WTC11 (cell line): ENCODE measurements at places on chromosomes 6 and 20.

DNA sequence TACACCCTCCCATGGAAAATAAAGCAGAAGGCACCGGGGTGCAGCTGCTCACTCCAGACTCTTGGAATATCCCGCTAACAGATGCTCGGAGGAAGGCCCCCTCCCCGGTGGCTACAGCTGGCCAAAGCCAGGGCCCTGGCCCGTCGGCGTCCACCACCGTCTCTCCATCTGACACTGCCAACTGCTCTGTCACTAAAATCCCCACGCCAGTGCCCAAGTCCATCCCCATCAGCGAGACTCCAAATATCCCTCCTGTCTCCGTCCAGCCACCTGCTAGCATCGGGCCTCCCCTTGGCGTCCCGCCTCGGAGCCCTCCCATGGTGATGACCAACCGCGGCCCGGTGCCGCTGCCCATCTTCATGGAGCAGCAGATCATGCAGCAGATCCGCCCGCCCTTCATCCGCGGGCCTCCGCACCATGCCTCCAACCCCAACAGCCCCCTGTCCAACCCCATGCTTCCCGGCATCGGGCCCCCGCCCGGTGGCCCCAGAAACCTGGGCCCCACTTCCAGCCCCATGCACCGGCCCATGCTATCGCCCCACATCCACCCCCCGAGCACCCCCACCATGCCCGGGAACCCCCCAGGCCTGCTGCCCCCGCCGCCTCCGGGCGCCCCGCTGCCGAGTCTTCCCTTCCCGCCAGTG lies 143.9 kb downstream of the SOBP start:
- no peak for DNase-seq

DNA sequence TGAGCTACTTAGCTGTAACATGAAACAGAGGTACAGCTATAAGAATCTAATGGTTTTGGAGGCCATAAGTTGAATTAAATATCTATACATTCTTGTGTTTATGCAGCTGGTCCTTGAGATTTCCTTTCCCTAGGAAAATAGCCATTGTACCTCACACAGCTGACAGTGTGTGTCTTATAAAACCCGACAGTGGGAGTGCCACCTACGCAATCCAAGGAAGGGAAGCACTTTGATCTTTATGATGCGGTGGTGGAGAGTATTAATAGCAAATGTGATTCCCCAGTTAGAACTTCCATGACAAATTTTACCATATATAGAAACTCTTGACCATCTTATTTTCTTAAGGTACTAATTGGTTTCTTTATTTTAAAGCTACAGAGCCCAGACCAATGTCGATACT lies 149.5 kb downstream of the TMEM200A start:
- DNase-seq: no peak

- DNase-seq: peak; percentile 6
Measured at GRCh38 chr20:58699623-58700107, 7.1 kb downstream of the NPEPL1 start.

GRCh38 chr6:54194067-54194466 lies 82.8 kb downstream of the MLIP start:
- no peak for DNase-seq

DNA sequence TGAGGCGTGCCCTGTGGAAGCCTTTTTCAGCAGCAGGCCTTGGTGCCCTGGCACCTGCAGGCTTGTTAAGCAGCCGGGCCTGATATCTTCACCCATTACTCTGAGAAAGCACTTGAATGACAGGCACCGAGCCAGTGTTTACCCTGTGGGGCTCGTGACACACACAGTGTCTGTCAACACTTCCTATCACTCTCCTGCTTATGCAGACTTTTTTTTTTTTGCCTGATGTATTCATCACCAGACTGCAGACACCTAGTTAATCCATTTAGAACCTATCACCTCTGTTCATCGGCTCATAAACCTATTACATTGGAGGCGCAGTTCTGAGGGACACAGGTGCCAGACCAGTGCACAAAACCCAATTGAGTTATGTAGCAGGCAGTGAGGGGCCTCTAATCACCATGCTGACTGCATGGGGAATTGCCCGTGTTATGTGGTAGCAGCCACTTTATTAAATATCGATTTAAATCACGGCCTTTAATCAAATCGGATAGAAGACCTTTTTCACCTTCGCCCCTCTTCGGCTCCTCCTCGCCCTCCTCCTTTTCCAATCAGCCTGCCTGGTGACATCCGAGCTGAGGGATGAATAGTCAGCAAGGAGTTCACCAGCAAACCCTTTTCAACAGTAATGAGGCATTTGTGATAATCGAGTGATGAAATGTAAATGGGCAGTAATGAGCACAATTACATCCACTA lies 962.9 kb upstream of the SLC35B3 start:
- DNase-seq: no peak
